Neural crest cell (in vitro differentiated cells): ENCODE measurements at places on chromosomes 2 and 18. TPM values are rescaled to one million over a fixed set of nuclear protein-coding genes. Genes with fewer than 3 reads are reported as not detected.

The XDH gene
- 0.75 and 1.5 TPM in 2 replicates for total RNA-seq

DNA sequence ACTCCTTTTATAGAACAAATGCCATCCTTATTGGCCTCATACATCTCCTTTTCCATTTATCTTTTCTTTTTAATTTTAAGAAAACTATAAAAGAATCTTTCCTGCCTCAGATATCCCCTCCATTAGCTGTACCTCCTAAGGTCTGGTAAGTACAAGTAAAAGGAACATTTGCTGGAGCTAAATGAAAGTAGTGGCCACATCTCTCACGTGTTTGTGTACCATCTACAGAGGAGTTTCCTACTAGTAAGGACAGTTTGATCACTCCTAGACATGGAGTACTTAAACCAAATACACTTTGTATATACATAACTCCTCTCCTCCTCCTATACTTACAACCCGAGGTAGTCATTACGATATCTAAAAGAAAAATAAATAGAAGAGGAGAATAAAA, 504.8 kb downstream of the LRRTM4 start:
- no peak for DNase-seq

- DNase-seq = no peak
Measured at GRCh38 chr2:19474128-19474527, 115.7 kb upstream of the OSR1 start.

DNA sequence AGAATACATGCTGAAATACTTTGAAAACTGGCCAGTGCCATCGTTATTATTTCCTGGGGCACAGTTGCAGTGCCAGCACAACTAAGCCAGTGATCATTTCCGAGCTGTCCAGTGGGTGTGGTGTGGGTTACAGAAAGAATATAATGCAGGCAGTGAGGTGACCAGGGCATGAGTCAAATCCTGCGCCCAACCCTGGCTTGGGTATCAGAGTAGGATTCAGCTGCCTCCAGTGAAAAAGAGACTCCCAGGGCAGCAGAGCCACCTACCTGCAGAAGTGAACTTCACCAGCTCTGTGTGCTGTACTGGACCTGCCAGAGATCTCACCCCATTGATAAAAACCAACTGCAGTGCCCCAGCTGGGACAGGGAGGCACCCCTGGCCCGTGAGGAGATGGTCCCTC, 18.0 kb downstream of the SLC9A2 start:
- no peak for DNase-seq

The STPG4 gene
- total RNA-seq = 0.26 and 0.34 TPM in 2 replicates

GRCh38 chr2:74387346-74387745, 7.2 kb upstream of the DCTN1 start:
- no peak for DNase-seq

DNA sequence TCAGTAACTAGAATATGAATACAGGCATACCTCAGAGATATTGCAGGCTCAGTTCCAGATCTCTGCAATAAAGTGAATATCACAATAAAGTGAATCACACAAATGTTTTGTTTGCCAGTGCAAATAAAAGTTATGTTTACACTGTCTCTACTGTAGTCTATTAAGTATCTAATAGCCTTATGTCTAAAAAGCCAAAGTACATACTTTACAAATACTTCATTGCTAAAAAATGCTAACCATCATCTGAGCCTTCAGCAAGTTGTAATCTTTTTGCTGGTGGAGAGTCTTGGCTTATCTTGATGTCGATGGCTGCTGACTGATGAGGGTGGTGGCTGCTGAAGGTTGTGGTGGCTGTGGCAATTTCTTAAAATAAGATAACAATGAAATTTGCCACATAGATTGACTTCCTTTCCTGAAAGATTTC, 159.4 kb downstream of the MYO1B start:
- no peak for DNase-seq

The NOSTRIN gene
- total RNA-seq = not detected in 2 replicates

GRCh38 chr18:57337890-57338289, 14.5 kb upstream of the ST8SIA3 start:
- DNase-seq = no peak

GRCh38 chr2:105134081-105134480, 96.2 kb downstream of the MRPS9 start:
- DNase-seq = no peak

DNA sequence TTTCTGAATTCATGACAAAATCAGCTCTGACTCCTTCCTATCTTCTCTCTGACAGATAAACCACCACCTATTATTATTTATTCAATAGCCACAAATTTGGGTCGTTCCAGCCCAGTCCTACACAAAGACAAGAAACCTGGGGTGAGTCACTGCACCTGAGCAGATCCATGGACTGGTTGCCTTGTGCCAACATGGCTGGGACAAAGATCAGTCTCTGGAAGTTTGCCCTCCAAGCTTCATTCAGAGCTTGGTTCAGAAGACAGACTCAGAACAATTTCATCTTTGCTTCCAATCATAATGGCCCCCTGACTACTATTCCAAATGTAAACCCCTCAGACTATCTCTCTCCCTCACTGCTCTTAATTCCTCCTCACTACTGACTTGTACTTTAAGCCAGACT, 9.6 kb upstream of the EXOC6B start:
- no peak for DNase-seq

- no peak for DNase-seq
Measured at GRCh38 chr18:35424356-35424755, 47.2 kb upstream of the ZNF396 start.

GRCh38 chr2:64391940-64392339, 62.0 kb upstream of the LGALSL start:
- no peak for DNase-seq

DNA sequence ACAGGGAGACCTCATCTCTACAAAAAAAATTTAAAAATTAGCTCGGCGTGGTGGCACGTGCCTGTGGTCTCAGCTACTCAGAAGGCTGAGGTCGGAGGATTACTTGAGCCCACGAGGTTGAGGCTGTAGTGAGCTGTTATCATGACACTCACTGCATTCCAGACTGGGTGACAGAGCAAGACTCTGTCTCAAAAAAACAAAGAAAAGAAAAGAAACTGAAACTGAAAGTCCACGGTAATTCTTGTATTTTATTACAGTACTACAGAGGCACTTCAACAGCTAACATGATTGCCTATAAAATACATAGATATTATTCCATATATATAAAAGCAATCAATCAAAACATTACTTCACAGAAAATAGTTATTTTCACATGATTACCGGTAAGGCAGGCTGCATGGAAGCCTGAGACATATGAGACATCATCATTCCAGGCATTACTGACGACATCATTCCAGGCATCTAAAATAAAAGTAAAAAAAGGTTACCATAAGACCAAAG, 23.1 kb downstream of the PRPF40A start:
- no peak for DNase-seq

GRCh38 chr2:166388481-166389070, 12.8 kb upstream of the SCN9A start:
- DNase-seq = no peak
